ENCODE measurements at places on chromosomes 1 and 21. TPM values are rescaled to one million over a fixed set of nuclear protein-coding genes. Genes with fewer than 3 reads are reported as not detected.

DNA sequence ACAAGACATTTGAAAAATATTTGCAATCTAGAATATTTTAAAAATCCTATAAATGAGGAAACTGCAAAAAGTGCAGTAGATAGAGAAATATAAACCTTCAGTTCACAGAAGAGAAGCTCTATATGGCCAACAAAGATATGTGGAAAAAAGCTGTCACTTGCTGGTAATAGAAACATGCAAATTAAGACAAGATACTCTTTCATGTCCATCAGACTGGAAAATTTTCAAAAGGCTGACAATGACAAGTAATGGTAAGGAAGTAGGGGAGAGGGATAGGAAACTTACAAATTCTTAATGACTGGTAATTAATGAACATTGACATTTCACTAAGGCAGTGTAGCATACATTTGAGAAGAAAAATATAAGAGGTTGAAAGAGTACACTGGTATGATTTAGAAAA is 147.9 kb downstream of the MRPL39 start:
- DNase-seq, result no peak

DNA sequence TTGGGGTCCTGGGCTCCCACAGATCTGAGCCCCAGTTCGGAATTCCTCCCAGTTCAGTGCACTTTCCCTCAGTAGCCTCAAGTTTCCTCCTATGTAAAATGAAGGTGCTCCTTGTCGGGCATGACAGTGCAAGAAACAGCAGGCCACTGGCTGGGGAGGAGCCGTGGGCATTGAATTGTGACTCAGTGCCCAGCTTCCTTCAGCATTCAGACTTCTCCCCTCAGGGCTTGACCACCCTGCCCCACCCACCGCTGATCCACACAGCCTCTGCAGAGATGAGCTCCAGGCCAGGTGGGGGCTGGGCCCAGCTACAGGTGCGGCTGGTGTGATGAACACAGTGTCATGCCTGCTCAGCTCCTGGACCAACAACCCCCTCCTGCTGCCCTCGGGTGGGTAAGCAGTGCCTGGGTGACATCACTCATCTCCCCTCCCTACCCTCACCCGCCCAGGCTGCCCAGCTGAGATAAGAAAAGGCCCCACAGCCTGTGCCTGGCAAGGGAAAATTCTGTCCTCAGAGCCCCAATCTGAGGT is 4.9 kb downstream of the MOB3C start:
- no peak for DNase-seq

- DNase-seq, result no peak
Measured at GRCh38 chr1:48205522-48205921, 17.0 kb upstream of the SLC5A9 start.

FAM177B gene
- not detected for total RNA-seq

VWA5B1 gene
- not detected for total RNA-seq

Measured in IMR-90 (cell line).